ENCODE measurements at places on chromosomes 6 and 20. TPM values are rescaled to one million over a fixed set of nuclear protein-coding genes. Genes with fewer than 3 reads are reported as not detected.

GRCh38 chr20:13205425-13205824, 15.6 kb upstream of the ISM1 start:
- DNase-seq = no peak

DNA sequence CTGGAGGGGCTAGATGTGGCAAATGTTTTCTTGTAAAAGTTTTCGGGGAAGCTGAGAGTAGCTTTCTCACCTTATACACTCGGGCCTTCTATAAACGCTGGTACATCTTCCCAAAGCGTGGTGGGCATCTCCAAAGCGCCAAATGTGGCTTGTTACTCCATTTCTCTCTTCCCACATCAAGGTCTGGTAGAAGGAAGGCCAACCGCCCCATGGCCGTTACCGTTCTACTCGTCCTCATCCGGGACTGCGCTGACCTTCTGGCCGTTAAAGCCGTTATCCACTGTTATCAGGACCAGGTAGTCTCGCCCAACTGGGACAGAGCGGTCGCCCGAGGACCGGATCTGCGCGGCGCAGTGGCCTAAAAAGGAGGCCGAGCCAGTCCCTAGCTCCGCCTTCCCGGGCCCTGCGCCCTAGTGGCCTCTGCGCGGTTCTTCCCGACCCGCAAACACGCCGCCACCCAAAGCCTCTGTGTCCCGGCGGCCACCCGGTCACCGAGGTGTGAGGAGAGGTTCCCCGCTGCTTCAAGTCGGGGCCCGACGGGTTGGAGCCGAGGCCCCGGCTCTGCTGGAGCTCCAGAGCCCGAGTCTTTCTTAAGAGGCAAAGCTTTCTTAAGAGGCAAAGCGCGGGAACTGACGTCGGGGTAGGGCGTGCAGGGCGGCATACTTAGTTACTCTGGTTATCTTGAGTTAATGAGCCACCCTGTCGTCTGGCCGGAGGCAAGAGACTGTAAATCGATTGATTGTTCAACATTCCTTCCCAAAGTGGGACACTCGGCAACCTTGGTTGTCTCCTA, 90.5 kb downstream of the GPX5 start:
- no peak for DNase-seq

DNA sequence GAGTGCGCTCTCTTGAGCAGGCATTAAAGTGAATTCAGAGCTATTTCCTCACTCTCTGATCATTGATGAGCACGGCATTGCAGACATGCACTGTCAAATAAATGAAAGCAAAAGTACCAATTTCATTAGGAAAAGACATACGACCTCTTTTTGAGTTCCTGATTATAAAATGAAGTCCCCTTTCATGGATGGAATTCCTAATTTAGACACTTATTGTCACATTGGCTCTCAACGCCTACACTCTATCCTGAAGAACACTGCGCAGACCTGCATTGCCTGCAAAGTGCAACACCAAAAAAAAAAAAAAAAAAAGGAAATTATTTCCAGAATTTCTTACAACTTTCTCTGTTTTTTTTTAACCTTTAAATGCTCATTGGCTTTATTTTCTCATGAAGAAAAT, 1.6 kb downstream of the ADGRB3 start:
- DNase-seq = no peak

GRCh38 chr20:49810491-49811190, 2.0 kb upstream of the SLC9A8 start:
- DNase-seq = no peak

CCDC170 gene
- polyA plus RNA-seq = 0.05 TPM

KHDC1L gene
- polyA plus RNA-seq = not detected

BANF2 gene
- not detected for polyA plus RNA-seq
